Posterior vena cava (tissue), 2 donors: ENCODE measurements at places on chromosomes 13 and 19.

DNA sequence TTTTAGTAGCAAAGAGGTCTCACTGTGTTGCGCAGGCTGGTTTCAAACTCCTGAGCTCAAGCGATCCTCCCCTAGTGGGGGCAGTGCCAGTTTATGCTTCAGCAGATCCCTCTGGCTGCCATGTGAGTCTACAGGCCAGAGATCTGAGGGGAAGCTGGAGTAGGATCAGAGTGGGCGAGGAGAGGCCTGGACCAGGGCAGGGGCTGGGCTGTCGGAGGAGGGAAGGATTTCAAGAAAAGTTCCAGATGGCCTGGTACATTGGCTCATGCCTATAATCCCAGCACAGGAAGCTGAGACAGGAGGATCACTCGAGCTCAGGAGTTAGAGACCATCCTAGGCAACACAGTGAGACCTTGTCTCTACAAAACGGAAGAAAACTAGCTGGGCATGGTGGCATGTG lies 9.8 kb downstream of the DHX34 start:
- DNase-seq: no peak

DNA sequence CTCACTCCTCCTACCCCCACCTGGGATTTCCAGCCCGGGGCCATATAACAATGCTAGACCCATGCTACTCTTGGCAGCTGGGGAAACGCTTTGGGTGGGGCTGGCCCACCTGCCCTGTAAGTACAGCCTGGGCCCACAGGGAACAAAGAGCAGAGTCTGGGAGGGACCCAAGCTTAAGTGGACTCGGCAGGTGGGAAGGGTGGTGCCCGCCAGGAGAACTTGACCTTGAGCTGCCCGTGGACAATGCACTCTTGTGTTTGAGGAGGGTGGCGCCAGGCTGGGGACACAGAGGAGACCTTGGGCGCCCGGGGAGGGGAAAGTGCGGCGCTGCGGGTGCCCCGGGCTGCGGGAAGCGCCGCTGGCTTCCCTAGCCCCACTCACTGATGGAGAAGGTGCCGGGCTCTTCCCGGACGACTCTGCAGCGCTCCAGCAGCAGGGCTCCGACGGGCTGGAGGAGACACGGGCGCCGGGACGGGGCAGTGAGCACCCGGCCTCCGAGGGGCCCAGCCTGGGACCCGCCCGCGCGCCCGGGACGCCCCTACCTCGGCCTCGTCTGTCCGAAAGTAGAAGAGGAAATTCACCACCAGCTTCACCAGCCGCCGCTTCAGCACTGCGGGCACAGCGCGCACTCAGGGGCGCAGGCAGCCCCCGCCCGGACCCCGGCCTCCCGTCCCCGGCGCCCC lies 607 bp downstream of the PLEKHJ1 start:
- no peak for DNase-seq

DNA sequence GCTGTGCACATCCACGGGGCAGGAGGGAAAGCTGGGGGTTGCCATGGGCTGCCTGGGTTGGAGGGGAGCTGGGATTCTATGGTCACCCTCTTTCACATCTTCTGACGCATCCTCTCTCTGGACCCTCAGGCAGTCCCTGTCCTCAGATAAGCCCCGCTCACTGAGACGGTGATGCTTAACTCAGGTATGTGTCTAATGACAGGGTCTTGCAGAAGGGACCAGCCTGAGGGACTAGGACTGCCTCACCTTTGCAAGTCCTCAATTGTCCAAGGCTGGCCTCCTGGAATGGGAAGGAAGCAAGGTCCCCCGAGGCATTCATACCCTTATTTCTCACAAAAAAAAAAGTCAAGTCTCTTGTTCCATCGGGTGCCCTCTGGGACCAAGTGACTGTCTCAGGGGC lies 37.7 kb upstream of the CCNE1 start:
- no peak for DNase-seq

DNA sequence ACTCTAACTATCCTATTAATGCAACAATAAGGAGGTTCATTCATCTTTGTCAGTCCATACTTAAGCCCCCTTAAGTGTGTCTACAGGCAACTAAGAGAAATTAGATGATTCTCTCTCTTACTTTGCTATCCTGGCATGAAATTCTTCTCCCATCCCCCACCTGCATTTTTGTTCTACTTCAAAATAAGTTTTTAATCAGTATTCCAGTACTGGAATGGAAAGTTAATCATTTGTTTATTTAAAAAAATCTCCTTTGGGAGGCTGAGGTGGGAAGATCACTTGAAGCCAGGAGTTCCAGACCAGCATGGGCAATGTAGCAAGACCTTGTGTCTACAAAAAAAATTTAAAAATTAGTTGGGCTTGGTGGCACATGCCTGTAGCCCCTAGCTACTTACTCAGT lies 222.1 kb downstream of the MZT1 start:
- DNase-seq: no peak

DNA sequence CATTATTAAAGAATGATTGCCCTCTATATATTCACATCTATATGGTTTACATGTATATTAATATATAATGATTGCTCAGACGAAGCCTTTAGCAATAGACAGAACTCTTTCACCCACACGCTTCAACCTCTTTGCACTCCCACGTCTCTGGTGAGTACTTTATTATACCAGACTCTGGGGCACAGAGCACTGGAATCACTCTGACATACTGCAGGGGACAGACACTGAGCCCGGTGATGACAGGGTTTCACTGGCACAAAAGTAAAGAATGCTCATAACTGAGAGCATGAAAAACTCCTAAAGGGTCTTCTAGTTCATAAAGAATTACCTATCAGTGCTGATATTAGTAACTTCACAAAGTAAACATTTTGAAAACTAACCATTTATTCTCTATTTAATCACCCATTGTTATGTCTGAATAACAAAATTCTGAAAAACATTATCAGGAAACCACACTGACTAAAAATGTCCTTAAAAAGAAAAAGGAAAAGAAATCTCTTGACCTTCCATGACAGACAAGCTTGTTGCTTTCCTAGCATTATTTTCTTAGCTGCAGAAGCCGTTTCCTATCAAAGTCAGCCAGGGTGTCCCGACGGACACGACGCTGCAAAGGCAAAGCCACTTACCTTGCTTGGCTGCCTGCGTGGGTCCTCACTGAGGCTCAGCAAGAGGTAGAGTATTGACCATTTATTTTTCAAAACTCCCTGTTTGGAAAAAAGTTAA lies 29.1 kb downstream of the TUBGCP3 start:
- no peak for DNase-seq

GRCh38 chr13:92354583-92354982 lies 872.0 kb upstream of the GPC6 start:
- DNase-seq: no peak

DNA sequence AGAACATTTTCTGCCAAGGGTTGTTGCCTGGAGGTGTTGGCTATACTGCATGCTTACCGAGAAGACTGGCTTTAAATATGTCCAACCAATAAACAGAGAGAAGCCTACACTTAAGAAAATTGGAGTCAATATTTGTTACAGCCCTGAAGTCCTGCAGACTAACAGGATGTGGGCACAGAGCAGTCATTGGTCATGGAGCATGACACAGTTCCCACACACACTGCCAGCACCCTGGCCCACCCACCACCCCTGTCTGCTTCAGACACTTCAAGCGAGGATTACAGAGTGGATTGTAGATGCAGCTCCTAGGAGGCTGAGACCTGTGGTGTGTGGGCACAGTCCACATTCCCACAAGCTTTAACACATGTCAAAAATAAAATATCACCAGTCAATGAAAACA lies 21.0 kb upstream of the SERP2 start:
- no peak for DNase-seq

DNA sequence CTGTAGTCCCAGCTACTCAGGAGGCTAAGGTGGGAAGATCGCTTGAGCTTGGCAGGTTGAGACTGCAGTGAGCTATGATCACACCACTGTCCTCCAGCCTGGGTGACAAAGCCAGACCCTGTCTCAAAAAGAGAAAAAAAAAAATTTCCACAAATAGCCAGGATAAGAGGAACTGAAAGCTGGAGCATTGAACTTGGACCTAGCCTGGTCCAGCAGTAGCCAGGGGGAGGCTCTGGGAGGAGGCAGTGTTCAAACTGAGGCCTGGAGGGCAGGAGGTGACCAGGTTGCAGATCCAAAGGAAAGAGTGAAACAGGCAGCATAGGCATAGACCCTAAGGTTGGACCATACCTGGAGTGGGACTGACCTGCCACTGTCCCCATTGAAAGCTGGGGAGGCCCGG lies 26.9 kb upstream of the PIK3R2 start:
- DNase-seq: no peak

DNA sequence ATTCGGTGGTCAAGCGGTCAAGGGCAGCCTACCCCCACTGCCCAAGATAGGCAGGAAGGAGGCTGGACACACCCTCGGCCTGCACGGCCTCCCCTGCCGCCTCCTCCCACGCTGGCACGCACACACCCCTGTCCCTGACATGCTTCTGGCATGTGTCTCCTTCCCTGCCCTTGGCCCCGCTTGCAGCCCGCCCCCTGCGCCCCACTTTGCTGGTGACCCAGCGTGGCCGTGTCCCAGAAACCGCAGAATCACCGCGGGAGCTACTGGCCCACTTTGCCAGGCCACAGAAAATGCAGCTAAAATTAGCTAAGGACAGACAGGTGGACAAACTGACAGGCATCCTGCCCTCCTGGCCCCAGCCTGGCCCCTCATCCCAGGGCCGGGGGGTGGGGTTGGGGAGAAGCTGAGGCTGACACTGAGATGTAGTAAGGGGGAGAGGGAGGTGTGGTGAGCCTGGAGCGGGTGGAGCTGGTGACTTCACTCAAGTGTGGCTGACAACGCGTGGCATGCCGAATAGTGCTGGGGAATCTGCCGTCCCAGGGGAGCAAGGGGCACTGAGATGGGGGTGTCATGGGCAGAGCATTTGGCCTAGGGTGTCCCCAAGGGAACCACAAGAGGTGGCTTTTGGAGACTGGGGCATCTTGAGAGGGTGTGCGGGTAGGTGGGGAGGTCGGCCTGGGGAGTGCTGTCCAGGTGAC lies 2.4 kb downstream of the SHANK1 start:
- no peak for DNase-seq

- DNase-seq: peak; percentile 93
Observed at GRCh38 chr19:18700501-18701249, 17.2 kb downstream of the CRTC1 start.

DNA sequence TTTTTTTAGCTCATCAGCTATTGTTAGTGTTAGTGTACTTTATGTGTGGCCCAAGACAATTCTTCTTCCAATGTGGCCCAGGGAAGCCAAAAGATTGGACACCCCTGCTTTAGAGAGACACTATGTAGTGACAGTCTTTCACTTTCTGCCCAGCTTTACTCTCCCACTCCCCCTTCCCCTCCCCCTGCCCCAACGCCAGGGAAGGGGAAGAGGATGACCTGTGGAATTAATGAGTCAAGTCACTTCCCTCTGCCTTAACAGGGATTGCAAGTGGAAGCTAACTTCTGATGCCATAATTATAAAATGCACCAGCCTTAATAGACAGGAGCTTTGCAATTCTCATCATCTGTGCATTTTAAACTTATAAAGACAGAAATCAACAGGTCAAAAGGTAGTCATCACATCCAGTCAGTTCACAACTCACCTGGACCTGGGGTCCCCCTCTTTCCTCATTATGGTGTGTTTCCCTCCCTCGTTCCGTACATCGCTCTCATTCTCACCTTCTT lies 1.6 kb downstream of the ZNF415 start:
- no peak for DNase-seq

- no peak for DNase-seq
Observed at GRCh38 chr13:51154029-51154555, 43.0 kb upstream of the C13orf42 start.

GRCh38 chr19:8561075-8561764 lies 16.0 kb downstream of the MYO1F start:
- no peak for DNase-seq

GRCh38 chr19:43584484-43584883 lies 8.9 kb downstream of the PINLYP start:
- DNase-seq: no peak

- peak; percentile 70 for DNase-seq
Observed at GRCh38 chr19:51006406-51006805, 5.0 kb upstream of the KLK8 start.

DNA sequence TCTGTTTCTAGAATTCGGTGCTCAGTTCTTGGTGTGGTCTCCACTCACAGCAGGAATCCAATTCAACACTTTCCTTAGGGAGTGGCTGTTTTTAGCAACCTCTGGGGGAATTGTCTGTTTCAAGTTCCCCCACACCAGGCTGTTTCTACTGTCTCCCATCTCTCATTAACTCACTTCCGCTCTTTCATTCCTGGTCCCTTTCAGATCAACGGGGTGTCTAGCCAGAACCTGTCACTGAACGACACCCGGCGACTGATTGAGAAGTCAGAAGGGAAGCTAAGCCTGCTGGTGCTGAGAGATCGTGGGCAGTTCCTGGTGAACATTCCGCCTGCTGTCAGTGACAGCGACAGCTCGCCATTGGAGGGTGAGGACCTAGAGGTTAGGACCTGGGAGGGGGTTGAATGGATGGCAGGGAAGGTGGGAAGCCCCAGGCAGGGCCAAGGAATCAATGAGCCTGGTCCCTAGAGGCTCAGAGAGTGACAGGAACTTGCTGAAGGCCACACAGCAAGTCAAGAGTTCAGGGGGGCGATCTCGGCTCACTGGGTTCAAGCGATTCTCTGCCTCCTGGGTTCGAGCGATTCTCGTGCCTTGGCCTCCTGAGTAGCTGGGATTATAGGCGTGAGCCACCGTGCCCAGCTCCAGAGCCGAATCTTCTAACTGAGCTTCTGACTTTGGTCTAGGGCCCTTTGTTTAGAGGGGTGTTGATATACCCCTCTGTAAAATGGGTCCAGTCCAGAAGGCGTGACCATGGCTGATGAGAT lies 25.5 kb downstream of the TJP3 start:
- no peak for DNase-seq

DNA sequence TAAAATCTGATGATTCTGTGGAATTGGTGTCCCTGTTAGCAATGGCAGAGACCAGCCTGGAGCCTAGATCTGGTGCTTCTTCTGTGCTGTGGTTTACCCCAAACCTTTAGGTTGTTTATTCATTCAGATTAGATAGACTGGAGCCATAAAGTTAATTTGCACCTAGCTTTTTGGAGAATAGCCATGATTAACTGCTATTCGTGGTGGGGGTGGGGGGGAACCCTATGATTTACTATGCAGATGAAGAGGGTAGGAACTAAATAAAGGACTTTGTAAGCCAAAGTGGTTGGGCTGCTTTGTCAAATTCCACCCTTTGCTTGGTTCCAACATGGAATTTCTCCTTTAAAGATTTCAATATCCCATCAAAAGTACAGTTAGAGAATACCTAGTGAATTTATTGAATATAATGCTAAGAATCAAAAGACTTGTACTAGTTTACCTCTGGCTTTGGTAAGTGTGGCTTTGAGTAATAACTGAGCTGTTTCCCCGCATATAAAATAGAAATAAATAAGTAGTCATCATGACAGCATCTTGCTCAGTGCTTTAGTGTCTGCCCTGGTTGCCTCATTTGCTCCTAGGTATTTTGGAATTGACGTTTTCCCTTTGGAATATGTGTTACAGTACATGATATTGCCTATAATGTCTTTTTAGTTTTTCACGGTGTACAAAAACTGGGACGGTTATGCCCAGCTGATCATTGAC lies 27.6 kb downstream of the SKA3 start:
- DNase-seq: no peak

GRCh38 chr13:97111756-97112155 lies 110.4 kb upstream of the MBNL2 start:
- DNase-seq: no peak

- no peak for DNase-seq
Observed at GRCh38 chr13:46609052-46609451, 56.1 kb downstream of the LRCH1 start.
